Activated CD4-positive, alpha-beta T cell treated with anti-CD3 and anti-CD28 coated beads, Interleukin-2, amount 10 ng/mL, durations not matched to agents 7 days and 5 days (primary cell): ENCODE measurements at places on chromosomes 2 and 18. TPM values are rescaled to one million over a fixed set of nuclear protein-coding genes. Genes with fewer than 3 reads are reported as not detected.

Gene DSG1
- total RNA-seq: not detected

DNA sequence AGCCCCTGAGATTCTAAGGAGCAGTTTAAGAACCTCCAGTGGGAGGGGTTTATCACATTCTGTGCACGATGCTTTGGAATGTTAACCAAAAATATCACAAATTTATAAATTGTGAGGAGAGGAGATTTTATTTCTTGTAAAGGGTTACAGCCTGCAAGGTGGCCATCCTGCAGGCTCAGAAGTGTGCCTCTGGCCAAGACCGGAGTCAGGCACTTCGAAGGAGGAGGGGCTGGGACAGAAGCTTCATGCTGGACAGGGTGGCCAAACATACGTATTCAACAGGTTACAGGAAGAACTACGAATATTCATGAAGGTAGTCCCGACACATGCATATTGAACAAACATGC is 144.1 kb upstream of the NCK2 start:
- H3K36me3 ChIP-seq: no peaks in the 10 kb centered on the region
- H3K27ac ChIP-seq: no peak overlapping the region
- H3K4me3 ChIP-seq: no peak overlapping the region
- peaks cover 6% of the 10 kb centered on the region for H3K4me1 ChIP-seq

DNA sequence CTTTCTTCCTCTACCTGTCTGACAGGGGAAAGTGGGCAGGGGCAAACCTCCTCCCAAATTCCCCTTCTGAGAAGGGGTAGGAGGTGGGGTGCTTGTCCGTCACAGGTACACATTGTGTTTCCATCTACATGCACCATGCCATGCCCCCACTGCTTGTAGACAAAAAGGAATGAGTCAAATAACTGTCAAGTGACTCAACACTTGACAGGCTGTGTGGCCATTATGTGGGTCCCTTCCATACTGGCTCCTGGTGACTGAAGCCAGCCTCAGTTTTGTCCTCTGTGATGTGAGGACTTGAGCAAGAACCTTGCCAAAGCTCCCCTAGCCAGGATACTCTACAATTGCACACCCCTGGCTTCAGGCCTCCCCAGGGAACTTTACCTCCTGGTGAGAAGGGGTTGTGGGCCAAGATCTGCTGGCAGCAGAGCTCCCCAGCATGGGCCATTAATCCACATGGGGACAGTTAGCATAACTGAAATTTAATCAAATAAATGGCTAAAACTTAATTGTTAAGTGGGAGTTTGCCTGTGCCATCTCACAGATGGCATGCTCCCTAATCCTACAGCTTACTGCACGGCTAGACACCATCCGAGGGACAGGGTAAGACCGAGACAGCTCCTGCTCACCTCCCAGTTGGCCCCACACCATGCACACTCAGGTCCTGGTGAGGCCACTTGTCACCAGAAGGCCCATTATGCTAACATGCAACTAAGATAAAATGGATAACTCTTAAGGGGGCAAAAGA is 140.2 kb downstream of the BCL11A start:
- H3K36me3 ChIP-seq: no peaks in the 10 kb centered on the region
- H3K4me3 ChIP-seq: no peak overlapping the region
- DNase-seq: no peak
- H3K27me3 ChIP-seq: peaks cover 16% of the 10 kb centered on the region
- H3K4me1 ChIP-seq: peaks cover 9% of the 10 kb centered on the region

- peaks cover 1% of the 10 kb centered on the region for H3K4me1 ChIP-seq
- H3K27ac ChIP-seq: no peak overlapping the region
- no peaks in the 10 kb centered on the region for H3K27me3 ChIP-seq
- H3K36me3 ChIP-seq: peaks cover 7% of the 10 kb centered on the region
- no peak for DNase-seq
Measured at GRCh38 chr2:28108143-28108542, 217.6 kb downstream of the BABAM2 start.

DNA sequence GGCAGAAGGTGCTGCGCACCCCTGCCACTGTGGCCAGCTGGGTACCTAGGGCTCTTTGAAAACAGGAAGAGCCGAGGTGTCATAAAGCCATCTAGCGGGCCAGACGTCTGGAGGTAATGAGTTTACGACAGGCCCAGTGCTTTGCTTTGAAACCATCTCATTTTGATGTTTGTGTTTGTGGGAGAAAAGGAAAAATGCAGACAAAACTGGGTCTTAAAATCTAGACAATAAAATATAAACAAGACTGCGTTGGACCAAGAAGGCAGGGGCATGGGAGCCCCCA is 3.2 kb downstream of the HOXD9 start:
- H3K27ac ChIP-seq: no peak overlapping the region
- H3K27me3 ChIP-seq: peaks cover 70% of the 10 kb centered on the region
- no peak for DNase-seq
- peaks cover 10% of the 10 kb centered on the region for H3K4me1 ChIP-seq

DNA sequence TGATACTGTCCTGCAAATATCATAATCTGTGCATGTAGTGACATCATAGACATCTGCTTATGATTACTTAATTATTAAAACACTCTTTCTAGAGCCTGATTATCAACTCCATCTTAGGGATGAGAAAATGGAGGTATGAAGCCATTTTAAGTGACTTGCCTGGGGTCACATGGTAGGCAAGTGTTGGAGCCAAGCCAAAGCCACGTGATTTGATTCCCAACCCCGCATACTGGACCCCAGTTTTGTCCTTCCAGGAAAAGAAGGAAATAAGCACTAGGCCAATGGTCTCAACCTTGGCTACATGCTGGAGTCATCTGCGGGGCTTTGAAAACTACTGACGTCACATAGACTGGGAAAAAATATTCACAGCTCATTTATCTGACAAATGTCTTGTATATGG is 19.6 kb upstream of the SEH1L start:
- no peaks in the 10 kb centered on the region for H3K27me3 ChIP-seq
- H3K4me1 ChIP-seq: no peaks in the 10 kb centered on the region
- no peak for DNase-seq
- no peak overlapping the region for H3K27ac ChIP-seq
- H3K4me3 ChIP-seq: no peak overlapping the region
- no peaks in the 10 kb centered on the region for H3K36me3 ChIP-seq

Gene SOCS6
- 3.8 TPM for total RNA-seq

DNA sequence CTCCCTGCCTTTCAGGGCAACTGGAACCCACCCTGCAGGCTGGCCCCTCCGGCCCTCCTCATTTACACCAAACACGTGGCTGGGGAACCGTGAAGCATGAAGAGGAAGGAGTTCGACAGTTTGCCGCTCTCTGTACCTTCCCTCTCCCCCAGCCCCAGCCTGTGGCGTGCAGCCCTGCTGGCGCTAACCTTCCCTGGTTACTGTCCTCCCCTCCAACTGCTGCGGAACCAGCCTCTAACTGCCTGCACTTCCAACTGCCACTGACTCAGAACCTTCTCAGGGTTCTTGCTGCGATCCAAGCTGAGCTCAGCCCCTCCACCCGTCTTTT is 19.2 kb upstream of the GNAL start:
- peaks cover 2% of the 10 kb centered on the region for H3K27me3 ChIP-seq
- no peak for DNase-seq
- no peak overlapping the region for H3K27ac ChIP-seq
- no peak overlapping the region for H3K4me3 ChIP-seq

GRCh38 chr2:204560902-204561301 is 15.6 kb downstream of the PARD3B start:
- DNase-seq: no peak
- no peak overlapping the region for H3K27ac ChIP-seq
- H3K27me3 ChIP-seq: peaks cover 8% of the 10 kb centered on the region
- H3K4me1 ChIP-seq: no peaks in the 10 kb centered on the region

- no peak for DNase-seq
- H3K36me3 ChIP-seq: no peaks in the 10 kb centered on the region
- H3K4me3 ChIP-seq: no peak overlapping the region
- H3K27me3 ChIP-seq: no peaks in the 10 kb centered on the region
Measured at GRCh38 chr2:71933467-71934319, 214.0 kb downstream of the CYP26B1 start.

DNA sequence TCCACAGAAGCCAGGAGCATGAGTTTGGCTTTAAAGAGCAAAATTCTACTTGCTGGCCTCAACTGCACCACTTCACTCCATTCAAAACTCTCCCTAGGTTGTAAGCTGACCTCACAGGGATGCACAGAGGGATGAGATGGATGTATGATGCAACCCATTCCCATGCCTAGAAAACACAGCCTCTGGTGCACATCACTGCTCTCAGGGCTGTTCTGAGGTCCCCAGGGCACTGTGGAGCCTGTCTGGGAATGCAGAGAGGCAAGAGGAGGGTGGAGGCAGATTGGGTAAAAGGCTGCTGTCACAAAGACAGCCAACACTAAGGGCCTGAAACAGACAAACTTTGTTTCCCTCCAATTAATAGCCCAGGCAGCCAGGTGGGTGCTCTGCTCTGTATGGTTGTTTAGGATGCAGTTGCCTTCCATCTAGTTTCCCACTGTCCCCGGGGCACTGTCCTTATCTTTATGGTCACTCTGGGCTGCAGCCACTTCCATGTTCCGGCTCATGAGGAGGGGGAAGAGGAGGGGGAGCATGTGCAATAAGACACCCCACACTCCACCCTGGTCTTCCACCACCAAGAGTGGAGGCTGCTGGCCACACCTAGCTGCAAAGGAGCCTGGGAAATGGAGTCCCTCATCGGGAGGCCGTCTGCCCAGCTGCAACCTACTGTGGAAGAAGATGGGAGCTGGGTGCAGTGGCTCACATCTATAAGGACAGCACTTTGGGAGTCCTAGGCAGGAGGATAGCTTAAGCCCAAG is 7.0 kb downstream of the GPR45 start:
- H3K36me3 ChIP-seq: no peaks in the 10 kb centered on the region
- no peak overlapping the region for H3K27ac ChIP-seq
- H3K27me3 ChIP-seq: no peaks in the 10 kb centered on the region
- no peaks in the 10 kb centered on the region for H3K4me1 ChIP-seq
- H3K4me3 ChIP-seq: no peak overlapping the region

DNA sequence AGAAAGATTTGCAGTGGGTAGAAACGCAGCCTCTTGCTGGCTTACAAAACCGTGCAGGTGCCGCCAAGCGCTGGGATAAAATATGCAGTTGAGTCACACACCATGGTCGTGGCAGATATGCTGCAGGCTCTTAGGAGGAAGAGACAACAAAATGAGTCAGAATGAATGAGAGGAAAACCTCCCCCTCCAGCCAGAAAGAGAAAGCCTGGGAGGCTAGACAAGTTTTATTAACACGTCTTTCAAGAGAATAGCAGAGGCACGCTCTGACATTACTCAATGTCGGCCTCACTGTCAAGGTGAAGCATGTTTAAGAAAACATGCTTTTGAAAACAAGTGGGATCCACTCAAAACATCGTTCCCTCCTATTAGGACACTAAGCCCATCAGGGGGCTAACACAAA is 37.1 kb upstream of the ZCCHC2 start:
- DNase-seq: no peak
- no peak overlapping the region for H3K4me3 ChIP-seq
- H3K36me3 ChIP-seq: peaks cover 4% of the 10 kb centered on the region
- H3K27me3 ChIP-seq: peaks cover 12% of the 10 kb centered on the region
- no peak overlapping the region for H3K27ac ChIP-seq

Gene SLC9A2
- not detected for total RNA-seq

Gene CDH2
- not detected for total RNA-seq

Gene CXCR1
- total RNA-seq: 0.99 TPM

GRCh38 chr2:181810823-181811695 is 80.5 kb upstream of the ITPRID2 start:
- H3K36me3 ChIP-seq: no peaks in the 10 kb centered on the region
- no peak overlapping the region for H3K27ac ChIP-seq
- peaks cover 12% of the 10 kb centered on the region for H3K4me1 ChIP-seq
- DNase-seq: no peak
- no peaks in the 10 kb centered on the region for H3K27me3 ChIP-seq

DNA sequence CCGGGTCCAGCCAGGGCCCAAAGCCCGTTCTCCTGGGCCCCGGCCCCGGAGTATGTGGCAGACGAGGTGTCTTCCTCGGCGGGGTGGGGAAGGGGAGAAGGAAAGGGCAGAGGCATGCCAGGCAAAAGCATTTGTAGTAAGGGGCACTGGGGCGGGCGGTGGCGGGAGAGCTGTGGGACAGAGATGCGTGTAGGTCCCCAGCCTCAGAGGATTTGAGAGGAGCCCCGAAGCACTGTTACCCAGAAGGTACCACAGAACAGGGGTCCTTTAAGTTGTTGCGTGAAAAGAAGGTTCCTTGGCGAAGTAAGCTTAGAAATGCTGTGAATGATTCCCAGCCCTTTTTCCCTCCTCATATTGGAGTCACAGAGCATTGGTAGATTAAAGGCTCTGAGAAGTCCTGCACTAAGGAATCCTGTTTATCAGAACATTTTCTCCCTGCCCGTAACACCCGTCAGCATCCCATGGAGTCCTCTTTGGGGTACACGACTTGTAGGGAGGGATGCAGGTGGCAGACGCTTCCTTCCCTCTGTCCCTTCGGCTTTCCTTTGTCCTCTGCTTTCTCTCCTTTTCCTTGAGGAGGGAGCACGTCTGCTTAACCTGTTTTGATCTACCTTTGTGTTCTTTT is 12.5 kb downstream of the GAREM2 start:
- H3K4me3 ChIP-seq: peak overlapping the region; percentile 75
- peaks cover 15% of the 10 kb centered on the region for H3K4me1 ChIP-seq
- no peaks in the 10 kb centered on the region for H3K36me3 ChIP-seq

DNA sequence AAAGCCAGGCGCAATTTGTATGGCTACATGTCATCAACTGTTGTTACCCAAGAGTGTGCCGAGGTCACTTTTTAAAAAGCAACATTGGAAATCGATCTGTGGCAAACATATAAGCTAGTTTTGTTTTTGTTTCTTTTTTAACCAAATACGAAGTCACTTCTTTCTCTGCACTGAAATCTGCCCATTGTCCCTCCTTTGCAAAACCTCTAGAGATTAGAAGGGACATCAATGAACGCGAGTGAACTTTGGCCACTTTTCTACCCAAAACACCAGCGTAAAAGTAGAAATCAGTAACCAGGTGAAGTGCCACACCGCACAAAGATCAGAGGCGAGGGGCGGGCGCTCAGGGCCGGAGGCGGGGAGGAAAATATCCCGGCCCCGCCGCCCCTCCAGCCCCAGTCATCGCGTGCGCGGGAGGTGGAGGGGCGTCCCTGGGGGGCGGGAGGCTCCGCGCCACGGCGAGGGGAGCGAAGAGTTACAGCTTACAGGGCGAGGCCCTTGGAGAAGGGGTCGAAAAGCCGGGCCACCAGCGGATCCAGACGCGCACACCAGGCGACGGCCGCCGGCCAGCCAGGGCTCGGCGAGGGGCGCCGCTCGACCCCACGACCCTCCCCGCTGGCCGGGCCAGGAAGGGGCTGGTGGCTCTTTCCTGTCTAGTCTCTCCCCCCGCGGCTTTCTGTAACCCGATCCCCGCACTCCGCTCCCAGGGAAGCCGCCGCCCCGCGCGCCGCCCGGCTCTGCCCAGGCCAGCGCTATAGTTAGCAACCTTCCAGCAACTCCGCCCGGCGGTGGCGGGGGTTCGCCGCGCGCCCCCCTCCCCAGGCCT is 993 bp downstream of the RBMS1 start:
- peak overlapping the region; percentile 97 for H3K27ac ChIP-seq
- peaks cover 12% of the 10 kb centered on the region for H3K27me3 ChIP-seq
- H3K36me3 ChIP-seq: peaks cover 16% of the 10 kb centered on the region
